ENCODE measurements at places on chromosomes 13 and 19.

- no peak for DNase-seq
Observed at GRCh38 chr13:61294467-61295191, 121.0 kb downstream of the PCDH20 start.

DNA sequence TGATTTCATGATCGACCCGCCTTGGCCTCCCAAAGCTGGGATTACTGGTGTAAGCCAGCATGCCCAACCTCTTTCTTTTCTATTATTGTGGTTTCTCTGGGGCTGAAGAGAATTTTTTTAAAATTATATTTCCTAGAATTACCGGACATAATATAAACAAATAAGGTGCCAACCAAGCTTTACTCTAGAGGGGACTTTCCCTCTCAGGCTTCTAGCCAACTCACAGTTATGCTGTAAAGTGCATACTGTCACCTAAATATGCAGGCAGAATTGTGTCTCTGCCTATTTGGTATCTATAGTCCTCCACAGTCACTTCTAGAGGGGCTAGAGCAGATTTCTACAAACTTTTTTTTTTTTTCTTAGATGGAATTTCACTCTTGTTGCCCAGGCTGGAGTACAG is 41.6 kb upstream of the ZNF681 start:
- DNase-seq: no peak

- no peak for DNase-seq
Observed at GRCh38 chr19:6038634-6039405, 60.9 kb upstream of the RANBP3 start.

DNA sequence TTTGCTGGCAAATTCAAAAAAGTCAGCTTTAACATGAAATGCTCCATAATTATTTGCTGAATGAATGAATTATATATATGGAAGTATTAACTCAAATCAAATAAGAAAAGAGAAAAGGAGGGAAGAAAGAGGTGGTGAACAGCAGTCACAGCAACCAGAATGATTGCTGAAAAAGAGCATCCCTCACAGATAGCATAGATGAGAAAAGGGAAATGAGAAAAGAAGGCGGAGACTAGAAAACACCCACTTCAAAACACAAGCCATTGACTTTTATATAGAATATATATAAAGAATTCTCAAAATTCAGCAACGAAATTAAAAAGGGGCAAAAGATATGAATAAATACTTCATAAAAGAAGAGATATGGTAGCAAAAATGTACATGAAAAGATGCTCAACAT is 75.2 kb downstream of the CAB39L start:
- DNase-seq: no peak

GRCh38 chr13:109118521-109118920 is 489.1 kb downstream of the MYO16 start:
- DNase-seq: no peak

DNA sequence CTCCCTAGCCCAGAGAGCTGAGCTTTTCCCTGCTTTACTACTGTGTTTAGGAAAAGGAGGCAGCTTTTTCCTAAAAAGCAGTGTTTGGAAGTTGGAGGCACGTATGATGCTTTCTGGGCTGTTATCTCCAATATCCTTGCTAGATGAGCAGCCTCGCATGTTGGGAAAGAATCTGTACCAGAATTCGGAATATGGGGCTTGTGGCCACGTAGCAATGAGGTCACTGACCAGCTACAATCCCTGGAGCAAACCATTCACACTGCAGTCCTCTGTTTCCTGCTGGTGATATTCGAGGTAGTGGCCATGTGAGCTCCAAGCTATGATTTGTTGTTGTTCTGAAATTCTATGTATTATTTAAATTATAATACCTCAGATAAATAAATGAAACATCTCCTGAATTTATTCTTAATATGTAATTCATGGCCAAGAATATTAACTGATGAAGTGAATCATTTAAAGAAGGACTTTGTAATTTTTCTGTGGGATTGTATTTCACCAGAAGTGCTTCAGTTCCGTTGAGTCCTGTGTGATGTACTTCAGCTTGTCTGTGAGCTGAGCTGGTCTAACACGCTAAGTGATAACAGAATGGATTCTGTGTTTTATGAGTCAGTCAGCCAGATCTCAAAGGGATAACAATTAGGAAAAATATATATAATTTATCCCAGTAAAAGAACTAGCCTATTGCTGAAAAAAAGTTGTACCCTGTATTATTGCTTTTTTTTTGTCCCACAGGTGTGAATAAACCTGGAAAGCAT is 319.5 kb downstream of the SHISA2 start:
- no peak for DNase-seq

- DNase-seq: no peak
Observed at GRCh38 chr19:29515706-29516357, 10.0 kb upstream of the VSTM2B start.

DNA sequence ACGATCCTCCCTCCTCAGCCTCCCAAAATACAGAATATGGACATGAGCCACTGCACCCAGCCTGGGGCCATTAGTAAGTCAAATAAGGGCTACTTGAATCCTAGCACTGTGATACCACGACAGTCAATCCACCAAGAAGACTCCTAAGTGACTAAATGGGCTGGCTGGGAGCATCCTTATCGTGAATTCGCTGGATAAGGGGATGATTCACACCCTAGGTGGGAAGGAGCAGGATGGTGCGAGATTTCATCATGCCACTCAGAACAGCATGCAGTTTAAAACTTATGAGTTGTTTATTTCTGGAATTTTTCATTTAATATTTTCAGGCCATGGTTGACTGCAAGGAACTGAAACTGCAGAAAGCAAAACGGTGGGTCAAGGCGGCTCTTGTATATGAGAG is 30.2 kb downstream of the ATP8A2 start:
- DNase-seq: no peak

DNA sequence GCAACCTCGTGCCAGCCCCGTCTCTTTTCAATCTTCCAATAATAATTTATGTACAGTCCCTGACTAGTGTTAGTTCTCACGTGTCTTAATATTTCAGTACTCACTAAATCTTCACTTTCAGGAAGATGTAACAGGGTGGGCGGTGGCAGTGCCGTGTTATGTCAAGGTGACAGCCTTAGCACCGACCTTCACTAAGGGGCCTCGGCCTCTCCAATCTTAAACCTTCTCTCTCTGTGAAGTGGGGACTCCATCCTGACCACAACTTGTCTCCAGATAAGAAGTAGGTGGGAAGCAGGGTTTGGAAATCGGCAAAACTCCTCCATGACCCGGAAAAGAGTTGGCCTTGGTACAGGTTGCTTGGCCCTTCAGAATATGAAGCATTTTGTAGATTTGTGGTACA is 1.8 kb downstream of the RPS19 start:
- no peak for DNase-seq

DNA sequence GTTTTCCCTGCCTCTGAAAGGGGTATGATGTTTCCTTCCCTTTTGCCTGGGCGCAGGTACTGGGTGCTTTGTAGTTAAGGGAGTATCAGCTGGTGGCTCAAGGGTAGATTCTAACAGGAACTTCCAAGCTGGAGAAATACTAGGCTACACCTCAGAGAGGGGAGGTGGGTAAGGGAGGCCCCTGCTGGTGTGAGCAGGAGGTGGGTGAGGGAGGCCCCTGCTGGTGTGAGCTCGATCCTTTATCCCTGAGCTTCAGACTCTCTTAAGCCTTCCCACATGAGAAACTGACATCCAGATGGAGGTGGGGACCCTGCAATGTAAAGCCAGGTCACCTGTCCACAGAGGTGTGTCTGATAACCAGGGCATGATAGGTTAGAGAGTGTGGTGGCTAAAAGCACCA is 32.1 kb downstream of the CYP2B6 start:
- no peak for DNase-seq

DNA sequence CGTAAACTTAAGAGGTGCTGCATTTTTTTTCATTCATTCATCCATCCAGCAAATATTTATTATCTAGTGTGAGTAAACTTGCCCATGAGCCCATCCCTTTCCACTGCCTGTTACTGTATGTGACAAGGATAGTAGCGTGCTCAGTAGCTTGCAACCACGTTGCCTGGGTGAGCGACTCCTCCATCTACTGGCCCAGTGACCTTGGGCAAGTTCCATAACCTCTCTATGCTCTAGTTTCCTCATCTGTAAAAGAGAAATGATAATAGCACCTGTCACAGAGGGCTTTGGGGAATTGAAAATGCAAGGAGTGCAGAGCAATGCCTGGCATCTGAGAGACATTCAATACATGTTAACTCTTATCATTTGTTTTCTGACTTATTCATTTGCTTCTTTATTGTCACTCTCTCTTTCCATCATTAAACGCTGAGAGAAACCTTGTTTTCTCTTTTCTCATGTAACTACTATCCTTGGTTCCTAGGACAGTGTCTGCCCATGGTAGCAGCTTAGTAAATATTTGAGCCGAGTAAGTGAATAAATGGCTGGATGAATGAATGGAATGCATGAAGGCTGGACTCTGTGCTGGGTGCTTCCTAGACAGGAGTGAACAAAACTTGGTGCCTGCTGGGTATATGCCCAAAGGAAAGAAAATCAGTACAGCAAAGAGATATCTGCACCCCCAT is 19.9 kb downstream of the LRCH1 start:
- DNase-seq: no peak

All from activated CD4-positive, alpha-beta T cell treated with anti-CD3 and anti-CD28 coated beads, Interleukin-2, amount 50 U/mL, for 24 hours (primary cell).